GM12892 (cell line): ENCODE measurements at places on chromosomes 3 and 15.

DNA sequence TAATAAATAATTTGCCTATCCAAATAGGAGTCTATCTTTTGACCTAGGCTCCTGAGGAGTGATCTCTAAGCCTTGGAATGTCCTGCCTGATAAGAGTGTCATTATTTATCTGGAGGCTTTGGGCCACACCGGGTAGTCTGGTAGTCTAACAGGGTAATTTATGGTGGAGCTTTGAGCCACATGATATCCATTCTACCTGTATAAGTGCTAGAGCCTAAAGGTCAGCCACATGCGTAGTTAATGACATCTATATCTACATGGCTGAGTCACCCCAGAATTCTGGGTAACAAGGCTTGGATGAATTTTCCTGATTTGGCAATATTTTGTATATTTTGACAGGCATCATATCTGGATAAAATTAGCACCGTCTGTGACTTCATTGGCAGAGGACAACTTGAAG, 681.4 kb downstream of the MCTP2 start:
- DNase-seq, result no peak

- no peak for DNase-seq
These were observed 82.5 kb downstream of the AGBL1 start for GRCh38 chr15:86162172-86162591.

DNA sequence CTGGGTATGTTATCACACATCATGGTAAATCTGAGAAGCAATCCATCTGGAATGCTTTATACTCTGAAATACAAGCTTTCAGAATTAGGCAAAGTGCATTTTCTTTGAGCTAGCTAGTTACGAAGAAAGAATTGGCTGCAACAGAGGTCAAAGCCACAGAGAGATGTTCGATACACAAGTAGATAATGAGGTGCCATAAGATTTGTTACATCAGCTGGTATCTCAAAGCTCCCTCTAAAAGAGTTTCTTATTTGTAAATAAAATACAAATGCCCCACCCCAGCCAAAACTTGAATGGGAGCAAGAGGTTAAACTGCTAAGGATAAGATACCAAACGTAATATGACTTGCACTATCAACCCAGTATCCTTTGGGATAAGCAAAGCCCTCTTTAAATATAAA, 84.0 kb upstream of the SLCO3A1 start:
- DNase-seq, result no peak

GRCh38 chr3:43726521-43726920, 35.8 kb downstream of the ABHD5 start:
- DNase-seq, result no peak

DNA sequence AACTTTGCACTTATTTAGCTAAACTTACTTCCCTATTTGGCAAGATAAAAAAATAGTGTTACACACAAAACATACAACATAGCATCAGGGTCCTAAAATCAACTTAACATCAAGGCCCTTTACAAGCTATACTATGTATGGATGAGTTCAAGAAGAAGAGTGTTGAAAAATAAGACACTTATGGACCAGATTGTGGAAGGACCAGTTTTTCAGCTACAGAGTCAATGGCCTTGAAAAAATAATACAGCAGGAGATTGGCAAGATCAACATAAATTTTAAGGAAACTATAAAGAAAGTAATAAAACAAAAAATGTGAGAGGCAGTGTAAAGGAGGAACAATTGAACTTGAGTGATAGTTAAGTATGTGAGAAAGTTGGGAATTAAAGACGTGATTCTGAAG, 66.3 kb upstream of the BBX start:
- DNase-seq, result no peak
